ENCODE measurements at places on chromosomes 3 and 15.

- peak; percentile 33 for ATAC-seq
Measured at GRCh38 chr3:45939341-45939771, 3.9 kb upstream of the CXCR6 start.

DNA sequence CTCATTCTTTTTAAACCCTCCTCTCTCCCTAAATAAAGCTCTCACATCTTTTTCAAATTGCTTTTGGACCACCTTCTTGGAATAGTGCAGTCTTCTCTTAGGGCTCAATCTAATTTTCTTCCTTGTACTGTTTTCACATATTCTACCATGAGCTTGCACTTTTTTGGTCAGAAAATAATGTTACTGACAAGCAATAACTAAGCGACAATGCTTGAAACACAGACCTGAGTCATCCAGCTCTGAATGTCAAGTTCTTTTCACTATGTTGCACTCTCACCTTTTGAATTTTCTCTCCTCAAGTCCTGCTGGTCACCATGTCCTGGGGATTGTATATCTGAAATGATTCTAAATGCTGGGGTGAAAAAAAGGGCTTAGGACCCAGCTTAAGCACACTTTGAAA is 8.9 kb downstream of the TNFAIP8L3 start:
- ATAC-seq = no peak

- no peak for ATAC-seq
Measured at GRCh38 chr15:68966996-68967395, 36.7 kb downstream of the SPESP1 start.

- ATAC-seq = no peak
Measured at GRCh38 chr15:101386006-101386405, 91.0 kb upstream of the SNRPA1 start.

DNA sequence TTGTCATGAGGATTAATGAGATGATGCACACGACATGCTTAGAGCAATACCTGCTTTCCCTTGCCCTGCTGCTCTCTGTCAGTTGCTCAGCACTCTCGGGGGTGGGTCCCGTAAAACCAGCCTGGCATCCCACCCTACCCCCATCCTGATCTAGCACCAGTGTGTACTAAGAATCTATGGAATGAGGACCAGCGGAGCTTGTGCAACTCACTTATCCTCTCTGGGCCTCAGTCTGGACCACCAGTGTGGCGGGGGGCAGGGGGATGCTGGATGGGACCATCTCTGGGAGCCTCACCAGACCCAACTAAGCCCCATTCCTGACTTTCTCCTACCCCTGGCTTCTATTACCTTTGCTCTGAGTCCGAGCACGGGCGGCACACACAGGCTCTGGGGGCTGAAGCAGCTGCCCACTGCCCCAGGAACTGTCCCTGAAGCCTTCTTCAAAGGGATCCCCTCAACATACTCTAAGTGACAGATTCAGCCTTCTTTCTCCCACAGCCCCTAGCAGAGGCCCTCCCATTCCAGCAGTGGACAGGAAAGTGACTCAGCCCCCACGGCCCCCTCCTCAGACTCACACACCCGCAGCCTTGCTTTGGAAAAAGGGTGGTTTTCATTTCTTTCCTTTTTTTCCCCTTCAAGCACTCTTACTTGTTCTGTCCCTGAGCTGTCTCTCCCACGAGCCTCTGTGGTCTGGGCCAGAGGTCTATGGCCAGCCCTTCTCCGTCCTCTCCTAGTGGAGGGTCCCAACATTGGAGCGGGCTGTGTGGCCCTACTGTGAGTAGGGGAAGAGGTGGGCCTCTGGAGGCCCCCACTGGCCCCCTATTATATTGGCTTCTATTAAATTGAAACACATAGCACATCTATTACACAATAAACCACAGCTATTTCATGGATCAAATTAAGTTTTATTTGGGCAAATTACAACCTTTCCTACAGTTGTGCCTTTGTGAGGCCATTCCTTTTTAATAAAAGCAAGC is 100.3 kb downstream of the SMAD6 start:
- ATAC-seq = peak; percentile 43

Data from SK-N-SH treated with all-trans-retinoic acid at 6 μM for 48 hours (cell line).